ENCODE measurements at places on chromosomes 6 and 20.
A peak's percentile ranks its signal among the peaks of the same experiment; 100 is the strongest.

DNA sequence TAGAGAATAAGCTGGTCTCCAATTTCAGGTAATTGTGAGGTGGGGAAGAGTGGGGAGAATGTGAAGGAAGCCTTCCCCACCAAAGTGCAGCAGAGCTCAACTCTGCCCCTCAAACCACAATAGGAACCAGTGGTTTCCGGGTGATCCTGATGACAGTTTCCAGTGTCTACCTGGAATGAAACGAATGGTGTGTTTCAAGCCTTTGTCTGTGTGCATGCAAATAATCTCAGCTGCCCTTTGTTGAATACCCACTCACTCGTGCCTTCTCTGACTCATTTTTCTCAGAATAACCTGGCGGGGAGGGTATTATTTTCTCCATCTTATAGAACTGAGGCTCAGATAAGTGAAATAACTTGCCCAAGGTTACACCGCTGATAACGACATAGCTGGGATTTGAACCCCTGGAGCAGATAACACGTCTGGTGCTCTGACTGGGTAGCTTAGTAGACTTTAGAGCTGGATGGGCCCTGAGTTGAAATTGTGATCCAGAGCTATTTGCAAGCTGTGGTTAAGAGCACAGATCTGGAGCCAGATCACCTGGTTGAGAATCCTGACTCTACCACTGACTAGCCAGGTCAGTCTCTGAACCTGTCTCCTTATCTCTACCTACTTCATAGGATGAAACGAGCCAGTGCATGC lies 85.1 kb downstream of the EYA2 start:
- DNase-seq: no peak

DNA sequence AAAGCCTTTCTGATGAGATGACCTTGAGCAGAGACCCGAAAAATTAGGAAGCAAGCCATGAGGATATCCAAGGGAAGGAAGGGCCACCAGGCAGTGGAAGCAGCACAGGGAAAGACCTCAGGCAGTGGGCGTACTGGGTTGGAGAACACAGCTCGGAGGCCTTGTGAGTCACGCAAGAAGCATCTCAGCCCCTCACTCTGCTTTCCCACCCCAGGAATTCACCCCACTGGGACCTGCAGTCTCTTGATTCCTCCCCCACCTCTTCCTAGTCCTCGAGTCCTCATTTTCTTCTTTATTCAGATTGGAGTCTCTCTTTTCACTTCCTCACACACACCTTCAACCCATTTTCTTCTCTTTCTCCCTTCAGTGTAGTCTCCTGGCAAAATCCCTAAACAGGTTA lies 27.0 kb downstream of the RPRD1B start:
- DNase-seq: no peak

- no peak for DNase-seq
Observed at GRCh38 chr20:10837901-10838300, 164.1 kb upstream of the JAG1 start.

GRCh38 chr6:134123666-134124208 lies 71.3 kb upstream of the SLC2A12 start:
- peak; percentile 56 for DNase-seq

GRCh38 chr6:39923861-39924260 lies 10.4 kb downstream of the MOCS1 start:
- no peak for DNase-seq

- DNase-seq: no peak
Observed at GRCh38 chr20:11302436-11302835, 615.3 kb upstream of the BTBD3 start.

DNA sequence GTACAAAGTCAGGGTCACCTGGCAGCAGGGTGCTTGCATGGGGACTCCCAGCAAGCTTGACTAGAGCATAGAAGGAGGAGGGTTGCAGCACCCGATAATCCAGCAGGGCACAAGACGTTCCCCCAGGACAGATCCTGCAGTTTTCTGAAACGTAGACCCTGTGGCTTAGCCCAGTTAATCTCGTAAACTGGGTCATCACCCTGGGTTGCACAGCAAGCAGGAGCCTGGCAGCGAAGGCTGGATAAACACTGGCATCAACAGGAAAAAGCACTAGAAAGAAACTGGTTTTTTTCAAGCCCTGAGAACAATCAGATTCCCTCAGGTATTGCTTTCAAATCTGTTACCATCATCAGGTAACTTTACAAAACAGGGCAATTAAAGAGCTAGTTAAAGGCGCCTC lies 92.6 kb downstream of the PDE7B start:
- no peak for DNase-seq

GRCh38 chr6:40708049-40708448 lies 120.9 kb upstream of the LRFN2 start:
- no peak for DNase-seq
